ENCODE measurements at places on chromosomes 5 and 9.

- DNase-seq, result no peak
These were observed 49.6 kb downstream of the KCNN2 start for GRCh38 chr5:114411380-114411931.

- DNase-seq, result no peak
These were observed 10.6 kb upstream of the SLC44A1 start for GRCh38 chr9:105233873-105234272.

DNA sequence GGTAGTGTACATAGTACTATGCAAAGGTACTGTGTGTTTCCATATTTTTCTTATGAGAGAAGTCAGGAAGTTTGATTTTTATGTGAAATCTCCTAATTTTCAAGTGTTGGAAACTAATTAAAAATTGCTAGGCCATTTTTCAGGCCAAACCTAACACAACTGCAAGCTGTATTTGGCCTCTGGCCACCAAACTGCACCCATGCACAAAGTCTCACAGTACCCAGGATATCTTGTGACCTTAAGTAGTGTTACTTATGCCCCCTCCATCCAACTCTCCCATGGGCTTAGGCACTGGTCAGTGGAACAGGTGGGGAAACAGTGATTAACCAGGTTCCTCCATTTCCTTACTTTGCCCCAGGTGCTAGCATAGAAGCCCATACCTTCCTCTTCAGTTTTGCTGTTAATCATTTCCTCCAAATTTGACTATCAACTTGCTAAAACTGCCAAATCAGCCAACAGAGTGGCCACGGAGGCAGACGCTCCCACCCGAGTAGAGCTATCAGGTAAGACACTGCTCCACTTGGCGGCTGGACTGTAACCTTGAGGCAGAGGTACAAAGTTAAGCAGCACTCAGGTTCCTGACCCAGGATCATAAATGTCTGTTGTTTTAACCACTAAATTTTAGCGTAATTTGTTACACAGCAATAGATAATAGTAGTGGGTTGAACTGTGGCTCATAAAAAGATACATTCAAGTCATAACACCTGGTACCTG is 19.5 kb upstream of the KIF27 start:
- no peak for DNase-seq

GRCh38 chr9:108117795-108118194 is 628.2 kb upstream of the KLF4 start:
- no peak for DNase-seq

DNA sequence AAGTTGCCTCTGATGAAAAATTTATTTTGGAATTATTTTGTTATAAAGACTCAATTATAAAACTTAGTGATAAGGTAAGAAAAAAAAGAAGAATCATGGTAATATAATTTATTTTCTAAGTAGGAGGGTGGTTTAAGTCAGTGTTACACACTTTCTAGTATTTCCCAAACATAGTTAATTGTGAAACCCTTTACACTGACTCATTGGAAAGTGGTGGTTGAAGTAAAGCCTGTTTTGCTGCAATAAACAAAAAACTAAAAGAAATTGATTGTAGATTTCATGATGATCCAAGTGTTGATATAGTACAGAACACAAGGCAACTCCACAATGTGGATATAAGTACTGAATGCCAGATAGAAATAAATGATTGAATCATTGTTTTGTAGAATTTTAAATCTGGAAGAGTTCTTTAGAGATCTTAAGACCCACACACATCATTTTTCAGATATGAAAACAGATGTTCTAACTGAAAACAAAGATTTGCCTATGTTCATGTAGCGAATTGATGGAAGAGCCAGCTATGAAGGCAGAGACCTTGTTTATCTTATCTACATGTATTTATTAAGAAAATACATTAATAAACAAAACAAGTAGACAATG is 539.8 kb downstream of the PRELID2 start:
- no peak for DNase-seq
